ENCODE measurements at places on chromosomes 5 and 9.

- DNase-seq, result peak; percentile 63
Measured at GRCh38 chr5:72818866-72819534, 2.5 kb downstream of the TNPO1 start.

DNA sequence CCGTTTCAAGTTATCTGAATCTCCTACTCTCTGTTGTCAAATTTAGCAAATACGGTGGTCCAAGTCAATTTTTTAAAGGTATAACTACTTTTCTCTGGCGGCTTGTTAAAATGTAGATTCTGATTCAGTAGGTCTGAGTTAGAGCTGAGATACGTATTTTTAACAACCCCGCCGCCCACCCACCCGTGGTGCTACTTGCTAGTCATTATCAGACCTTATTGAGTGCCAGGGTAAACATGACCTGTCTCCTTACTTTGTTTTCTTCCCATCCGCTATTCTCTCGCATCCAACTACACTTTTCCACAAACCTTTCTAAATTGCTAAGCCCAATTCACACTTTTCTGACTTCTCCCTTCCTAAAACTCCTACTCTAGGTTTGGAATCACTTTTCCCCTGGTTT lies 694 bp upstream of the PLAA start:
- DNase-seq, result no peak

- DNase-seq, result no peak
Measured at GRCh38 chr5:90402521-90403255, 6.9 kb downstream of the CETN3 start.

DNA sequence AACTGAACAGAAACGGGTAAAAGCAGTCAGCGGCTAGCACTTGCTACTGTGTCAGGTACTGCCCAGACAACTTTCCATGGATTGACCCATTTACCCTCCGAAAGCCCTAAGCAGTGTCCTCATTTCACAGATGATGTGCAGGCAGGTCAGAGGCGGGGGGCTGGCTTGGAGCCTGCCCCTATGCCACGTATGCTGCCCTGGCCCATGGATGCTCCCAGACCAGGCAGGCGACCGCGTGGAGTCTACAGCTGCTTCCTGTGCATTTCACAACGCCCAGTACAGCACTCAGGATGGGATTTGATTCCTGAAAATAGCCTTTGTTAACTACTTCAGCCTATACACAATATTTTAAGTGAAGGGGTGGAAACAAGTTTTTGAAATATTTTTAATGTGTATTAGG lies 202.9 kb downstream of the NXNL2 start:
- DNase-seq, result no peak

DNA sequence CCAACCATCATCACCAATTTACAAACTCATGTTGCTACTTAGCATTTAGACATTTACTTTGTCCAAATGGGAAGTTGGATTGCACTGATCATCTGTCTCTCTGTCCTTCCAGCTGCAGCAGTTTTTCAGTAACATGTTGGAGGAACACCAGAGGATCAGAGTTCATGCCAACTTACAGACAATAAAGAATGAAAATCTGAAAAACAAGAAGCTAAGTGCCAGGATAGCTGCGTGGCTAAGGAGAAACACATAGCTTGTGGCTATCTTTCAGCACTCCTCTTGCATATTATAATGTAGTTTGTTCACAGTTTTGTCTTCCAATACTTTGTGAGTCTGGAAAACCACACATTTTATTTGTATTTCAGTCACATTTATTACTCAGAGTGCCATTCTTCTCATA lies 6.4 kb upstream of the ARL14EPL start:
- DNase-seq, result no peak

Data from activated CD4-positive, alpha-beta T cell treated with anti-CD3 and anti-CD28 coated beads, Interleukin-2, amount 50 U/mL, for 16 hours (primary cell).